ENCODE measurements at places on chromosomes 16 and 17.
A peak's percentile ranks its signal among the peaks of the same experiment; 100 is the strongest.

DNA sequence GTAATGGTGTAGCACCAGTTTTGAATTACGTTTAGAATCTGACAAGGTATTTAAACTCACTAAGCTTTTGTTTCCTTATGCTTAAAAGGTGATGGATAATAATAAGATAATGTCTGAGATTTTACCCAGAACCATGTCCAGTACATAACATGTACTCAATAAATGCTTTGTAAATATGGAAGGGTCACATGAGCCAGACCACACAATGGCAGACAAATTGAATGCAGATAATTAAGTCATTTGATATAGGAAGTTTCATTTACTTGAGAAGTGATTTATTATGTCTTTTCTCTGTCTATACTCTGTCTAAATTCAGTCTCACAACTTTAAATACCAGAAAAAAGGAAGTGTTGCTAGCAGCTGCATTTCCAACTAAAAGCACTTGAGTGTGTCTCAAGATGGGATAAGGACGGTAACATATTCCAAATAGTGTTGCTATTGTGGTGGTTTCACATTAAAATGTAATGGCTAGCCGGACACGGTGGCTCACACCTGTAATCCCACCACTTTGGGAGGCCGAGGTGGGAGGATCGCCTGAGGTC is 52.5 kb upstream of the DHX40 start:
- no peak for DNase-seq

GRCh38 chr16:7336742-7337141 is 4.1 kb downstream of the RBFOX1 start:
- DNase-seq = no peak

GRCh38 chr17:48611681-48612455 is 1.1 kb upstream of the HOXB7 start:
- no peak for DNase-seq

DNA sequence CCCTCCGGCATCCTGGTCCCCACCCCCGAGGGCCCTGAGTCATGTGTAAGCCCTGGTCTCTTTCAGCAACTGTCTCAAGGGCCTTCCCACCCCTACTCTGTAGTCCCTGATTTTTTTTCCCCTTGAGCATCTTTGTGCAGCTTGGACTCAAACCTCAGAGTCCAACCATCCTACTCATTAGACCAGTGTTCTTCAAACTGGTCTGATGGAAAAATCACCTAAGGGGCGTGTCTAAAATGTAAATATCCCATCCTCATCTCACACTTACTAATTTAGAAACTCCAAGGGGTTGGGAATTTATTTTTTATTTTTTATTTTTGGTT is 624 bp downstream of the G6PC3 start:
- DNase-seq = no peak

GRCh38 chr16:13977177-13977576 is 57.2 kb downstream of the ERCC4 start:
- no peak for DNase-seq

DNA sequence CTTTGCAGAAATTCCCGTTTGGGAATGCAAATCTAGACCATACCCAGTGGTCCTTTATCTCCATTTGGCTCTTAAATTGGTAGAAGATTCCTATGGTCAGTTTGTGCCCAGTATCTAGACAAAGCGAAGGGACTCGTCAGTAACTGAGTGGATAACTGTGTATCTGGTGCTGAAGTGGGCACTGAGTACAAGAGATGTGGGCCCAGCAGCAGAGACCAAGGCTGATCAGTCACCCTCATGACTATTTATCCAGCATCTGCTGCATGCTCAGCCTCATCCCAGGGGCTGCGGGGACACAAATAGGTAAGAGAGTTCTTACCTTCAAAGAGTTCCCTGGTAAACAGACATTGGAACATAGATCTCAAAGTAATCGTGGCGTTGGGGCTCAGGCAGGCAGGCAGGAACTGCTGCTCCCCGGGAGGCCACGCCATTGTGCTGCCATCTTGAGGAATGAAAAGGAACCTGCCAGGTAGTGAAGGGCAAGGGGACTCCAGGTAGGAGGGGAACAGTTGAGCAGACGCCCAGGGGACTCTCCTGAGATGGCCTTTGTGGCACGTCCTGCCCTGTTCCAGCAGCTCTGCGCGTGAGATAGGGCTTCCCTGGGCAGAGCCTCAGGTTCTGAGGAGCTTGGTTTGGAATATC is 10.3 kb downstream of the NT5M start:
- DNase-seq = peak; percentile 24

DNA sequence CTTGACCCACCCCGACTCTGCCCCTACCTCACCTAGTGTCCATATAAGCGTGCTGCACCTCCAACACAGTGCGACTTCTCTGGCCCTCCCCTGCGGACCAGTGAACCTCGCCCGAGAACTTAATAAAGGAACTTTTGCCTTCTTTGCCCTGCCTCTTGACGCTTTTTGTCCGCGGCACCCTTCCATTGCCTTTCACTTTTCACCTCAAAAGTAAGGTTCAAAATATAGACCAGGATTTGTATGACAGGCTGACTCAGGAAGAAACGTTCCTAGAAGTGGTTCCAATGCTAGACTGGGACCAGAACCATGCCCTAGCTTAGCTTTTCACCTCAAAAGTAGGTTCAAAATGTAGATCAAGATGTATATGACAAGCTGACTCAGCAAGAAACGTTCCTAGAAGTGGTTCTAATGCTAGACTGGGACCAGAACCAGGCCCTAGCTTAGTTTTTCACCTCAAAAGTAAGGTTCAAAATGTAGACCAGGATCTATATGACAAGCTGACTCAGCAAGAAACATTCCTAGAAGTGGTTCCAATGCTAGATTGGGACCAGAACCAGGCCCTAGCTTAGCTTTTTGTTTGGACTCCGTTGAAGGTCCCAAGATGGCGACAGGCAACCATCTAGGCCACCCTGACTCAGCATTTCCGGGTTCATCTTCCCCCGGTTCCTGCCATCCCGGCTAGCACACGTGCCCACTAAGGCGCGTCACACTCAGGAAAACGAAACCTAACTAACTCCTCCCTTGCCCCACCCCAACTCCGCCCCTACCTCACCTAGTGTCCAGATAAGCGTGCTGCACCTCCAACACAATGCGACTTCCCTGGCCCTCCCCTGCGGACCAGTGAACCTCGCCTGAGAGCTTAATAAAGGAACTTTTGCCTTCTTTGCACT is 51.0 kb upstream of the TMEM97 start:
- DNase-seq = no peak

GRCh38 chr16:261031-261691 is 14.6 kb downstream of the RGS11 start:
- DNase-seq = no peak

DNA sequence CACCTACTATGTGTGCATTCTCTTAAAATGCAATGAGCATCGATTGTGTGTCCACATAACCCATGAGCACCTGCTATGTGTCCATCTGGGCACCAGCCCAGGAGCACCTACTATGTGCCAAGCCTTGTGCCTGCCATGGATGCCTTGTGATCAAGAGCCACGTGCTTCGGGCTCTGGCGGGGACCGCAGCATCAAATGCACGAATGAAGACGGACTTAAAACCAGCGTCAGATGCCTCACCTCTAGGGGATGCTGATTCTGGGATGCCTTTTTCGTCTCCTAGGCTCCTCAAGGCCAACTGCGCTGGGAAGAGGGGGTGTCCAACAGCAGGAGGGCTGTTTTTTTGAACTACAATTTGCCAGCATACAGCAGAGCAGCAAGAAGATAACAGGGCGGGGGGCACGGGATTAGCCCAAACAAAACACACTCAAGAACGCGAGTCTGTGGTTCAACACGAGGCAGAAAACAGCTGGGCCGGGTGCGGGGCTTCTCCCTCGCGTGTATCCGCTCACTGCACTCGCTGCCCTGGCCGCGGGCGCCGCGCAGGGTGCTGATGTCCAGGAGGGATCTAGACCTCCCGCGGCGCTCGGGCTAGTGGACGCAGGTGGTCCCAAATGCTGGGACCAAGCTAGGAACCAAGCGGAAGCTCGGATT is 1.2 kb upstream of the GLIS2 start:
- no peak for DNase-seq

DNA sequence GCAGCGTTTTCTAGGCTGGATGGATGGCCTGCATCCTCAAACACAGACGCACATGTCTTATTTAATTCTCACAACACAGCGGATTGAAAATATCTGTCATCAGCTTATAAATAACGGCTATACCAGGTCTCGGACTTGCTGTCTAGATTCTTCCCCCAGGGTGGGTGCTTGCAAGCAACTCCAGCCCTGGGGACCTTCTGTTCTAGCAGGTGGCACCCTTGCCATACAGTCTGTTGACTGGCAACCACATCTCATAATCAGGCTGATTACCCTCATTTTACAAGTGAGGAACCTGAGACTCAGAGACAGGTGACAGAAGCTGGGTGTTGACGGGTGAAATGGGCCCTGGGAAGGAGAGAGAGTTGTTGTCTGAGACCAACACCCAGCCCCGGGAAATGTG is 16.2 kb upstream of the SEZ6 start:
- DNase-seq = no peak
